ENCODE measurements at places on chromosomes 4 and X. TPM values are rescaled to one million over a fixed set of nuclear protein-coding genes. Genes with fewer than 3 reads are reported as not detected.

Gene MEPE
- not detected for total RNA-seq

Gene SLC38A5
- total RNA-seq, result 3.8 TPM

Gene XG
- total RNA-seq, result 3.9 TPM

Gene STS
- total RNA-seq, result 11.9 TPM

Gene GAGE2A
- not detected for total RNA-seq

Gene MAGEE2
- total RNA-seq, result 0.43 TPM

Gene TMLHE
- 20.1 TPM for total RNA-seq

Gene EVC2
- 7.1 TPM for total RNA-seq

Gene NAP1L3
- total RNA-seq, result 5.2 TPM

Gene CPE
- 39.6 TPM for total RNA-seq

Gene DCAF4L1
- 0.12 TPM for total RNA-seq

Gene AVPR2
- total RNA-seq, result 1.1 TPM

Gene PNMA3
- 0.32 TPM for total RNA-seq

Gene MECP2
- total RNA-seq, result 64.9 TPM

Gene CT45A3
- total RNA-seq, result not detected

Gene ARX
- total RNA-seq, result not detected

Gene ING2
- total RNA-seq, result 9.4 TPM

Gene CT83
- total RNA-seq, result not detected

Gene TBX22
- not detected for total RNA-seq

Gene HSFX3
- total RNA-seq, result not detected

Gene MAGEC1
- total RNA-seq, result not detected

Gene ARHGAP36
- total RNA-seq, result 0.89 TPM

Gene XAGE2
- not detected for total RNA-seq

Gene NDST3
- 0.17 TPM for total RNA-seq

Gene EMD
- total RNA-seq, result 62.6 TPM

Gene DMD
- total RNA-seq, result 127 TPM

Gene C1QTNF7
- 28.2 TPM for total RNA-seq

Gene FMR1NB
- not detected for total RNA-seq

Gene MAGEA10
- total RNA-seq, result not detected

Gene PAK3
- total RNA-seq, result 1.0 TPM

Gene LRRC66
- 1.9 TPM for total RNA-seq

Gene NXT2
- total RNA-seq, result 4.9 TPM

Gene ARR3
- total RNA-seq, result not detected

Gene PASD1
- total RNA-seq, result not detected

Gene CXCL11
- total RNA-seq, result not detected

Gene PIR
- 25.1 TPM for total RNA-seq

Gene SPP1
- 3,399 TPM for total RNA-seq

Gene WDR17
- total RNA-seq, result 9.4 TPM

Gene MBNL3
- total RNA-seq, result 49.3 TPM

Gene CHRDL1
- total RNA-seq, result 8.1 TPM

Gene ZFP92
- total RNA-seq, result 0.60 TPM

Gene XK
- 2.8 TPM for total RNA-seq

Gene FAM90A26
- not detected for total RNA-seq
